ENCODE measurements at places on chromosomes 5 and 9.

- H3K36me3 ChIP-seq: no peaks in the 10 kb centered on the region
- DNase-seq: no peak
- H3K4me3 ChIP-seq: no peak overlapping the region
- H3K4me1 ChIP-seq: no peaks in the 10 kb centered on the region
- H3K27me3 ChIP-seq: peaks cover 3% of the 10 kb centered on the region
- no peak overlapping the region for H3K27ac ChIP-seq
These were observed 87.0 kb upstream of the TBCA start for GRCh38 chr5:77863181-77863580.

DNA sequence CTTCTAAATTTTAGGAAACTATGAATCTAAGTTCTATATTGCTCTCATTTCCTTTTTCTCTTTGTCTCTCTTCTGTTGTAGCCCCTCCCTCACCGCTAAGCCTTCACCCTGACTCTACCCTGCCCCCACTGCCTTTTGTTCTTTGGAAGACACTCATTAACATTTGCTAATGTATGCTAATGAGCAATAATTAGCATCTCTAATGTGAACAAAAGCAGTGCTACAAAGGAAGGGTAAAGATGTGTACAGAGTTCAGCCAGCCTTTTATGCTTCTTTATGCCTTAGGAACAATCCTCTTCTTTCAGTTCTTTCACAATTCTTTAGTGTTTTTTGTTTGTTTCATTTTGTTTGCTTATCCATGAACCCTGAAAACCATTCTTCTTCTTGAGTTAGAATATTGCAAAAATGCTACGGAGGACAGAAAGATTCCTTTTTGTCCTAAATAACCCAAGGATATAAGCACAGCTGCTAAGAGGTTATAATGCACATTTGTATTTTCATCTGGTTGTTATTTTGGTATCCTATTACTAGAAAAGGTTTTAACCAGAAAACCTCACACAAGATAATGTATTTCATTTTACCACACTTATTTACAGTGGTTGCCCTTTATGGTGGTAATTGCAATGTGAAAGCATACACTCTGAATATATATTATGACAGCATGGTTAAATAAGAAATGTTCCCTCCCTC, 159.3 kb downstream of the TMC1 start:
- H3K4me1 ChIP-seq: no peaks in the 10 kb centered on the region
- DNase-seq: no peak
- no peak overlapping the region for H3K4me3 ChIP-seq
- no peak overlapping the region for H3K27ac ChIP-seq
- no peaks in the 10 kb centered on the region for H3K27me3 ChIP-seq

DNA sequence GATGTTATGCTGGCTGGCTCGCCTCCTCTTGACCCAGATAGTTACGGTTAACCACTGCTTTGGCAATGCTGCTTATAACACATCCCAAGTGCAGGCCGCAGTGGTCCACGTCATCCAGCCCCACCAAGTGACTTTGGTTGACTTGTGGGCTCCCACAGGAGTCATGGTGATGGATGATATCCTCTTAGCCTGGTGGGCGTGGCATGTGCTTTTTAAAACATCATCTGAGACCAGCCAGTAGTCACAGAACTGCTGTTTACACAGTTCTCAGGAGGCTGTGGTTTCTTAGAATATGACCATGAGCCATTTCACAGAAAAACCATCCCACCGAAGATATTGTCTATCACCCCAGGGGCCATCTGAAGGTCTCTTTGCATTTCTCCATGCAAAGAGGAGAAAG, 216.9 kb downstream of the SH3GL2 start:
- H3K4me3 ChIP-seq: no peak overlapping the region
- no peaks in the 10 kb centered on the region for H3K36me3 ChIP-seq
- H3K4me1 ChIP-seq: no peaks in the 10 kb centered on the region
- H3K27ac ChIP-seq: no peak overlapping the region

DNA sequence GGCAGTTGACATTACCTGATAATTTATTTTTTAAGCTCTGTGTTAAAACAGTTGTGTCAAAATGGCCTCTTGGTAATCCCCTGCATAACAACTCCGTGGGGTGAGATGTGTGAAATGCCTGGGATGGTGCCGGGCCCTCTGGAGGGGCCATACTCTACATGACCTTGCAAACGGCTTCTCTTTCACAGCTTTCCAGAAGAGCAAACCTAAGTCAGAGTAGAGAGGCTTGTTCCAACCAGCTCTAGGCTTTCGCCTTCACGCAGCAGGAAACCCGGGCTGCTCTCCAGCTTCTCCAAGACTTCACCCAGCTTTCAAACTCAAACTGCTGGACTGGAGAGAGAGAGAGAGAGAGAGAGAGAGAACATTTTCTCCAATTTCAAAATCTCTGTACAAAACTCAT, 120.1 kb downstream of the SNX18 start:
- H3K27me3 ChIP-seq: no peaks in the 10 kb centered on the region
- DNase-seq: no peak
- H3K4me1 ChIP-seq: no peaks in the 10 kb centered on the region
- H3K27ac ChIP-seq: no peak overlapping the region
- no peak overlapping the region for H3K4me3 ChIP-seq

DNA sequence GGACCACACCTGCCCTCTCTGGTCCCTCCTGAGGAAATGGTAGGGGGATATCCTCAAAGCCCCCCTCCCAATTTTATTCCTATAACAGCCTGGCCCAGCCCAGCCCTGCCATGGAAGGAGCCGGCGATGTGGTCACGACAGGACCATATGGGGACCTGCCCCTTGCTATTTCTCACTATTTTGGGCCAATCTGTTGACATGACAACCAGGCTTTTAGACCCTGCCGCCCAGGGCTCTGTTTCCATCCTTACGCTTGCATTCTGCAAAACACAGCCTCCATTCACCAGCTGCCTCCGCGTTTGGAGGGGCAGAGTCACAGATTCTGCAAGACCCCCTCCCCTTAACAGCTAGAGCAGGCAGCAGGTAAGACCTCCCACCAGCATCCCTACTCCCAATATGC, 112.2 kb downstream of the GABBR2 start:
- H3K27me3 ChIP-seq: peaks cover 3% of the 10 kb centered on the region
- no peaks in the 10 kb centered on the region for H3K4me1 ChIP-seq
- no peak overlapping the region for H3K4me3 ChIP-seq
- no peak for DNase-seq

GRCh38 chr9:125329978-125330377, 68.4 kb downstream of the GAPVD1 start:
- H3K27ac ChIP-seq: no peak overlapping the region
- H3K4me3 ChIP-seq: no peak overlapping the region
- H3K36me3 ChIP-seq: peaks cover 30% of the 10 kb centered on the region
- no peaks in the 10 kb centered on the region for H3K4me1 ChIP-seq

- no peaks in the 10 kb centered on the region for H3K36me3 ChIP-seq
- H3K4me1 ChIP-seq: no peaks in the 10 kb centered on the region
- DNase-seq: no peak
- H3K4me3 ChIP-seq: no peak overlapping the region
These were observed 7.7 kb downstream of the NEURL1B start for GRCh38 chr5:172648755-172649154.

GRCh38 chr9:77163884-77164283, 13.4 kb upstream of the VPS13A start:
- DNase-seq: no peak
- H3K4me1 ChIP-seq: no peaks in the 10 kb centered on the region
- no peaks in the 10 kb centered on the region for H3K36me3 ChIP-seq
- no peak overlapping the region for H3K4me3 ChIP-seq
- peaks cover 5% of the 10 kb centered on the region for H3K27me3 ChIP-seq

- H3K27me3 ChIP-seq: peaks cover 13% of the 10 kb centered on the region
- H3K4me1 ChIP-seq: peaks cover 5% of the 10 kb centered on the region
- DNase-seq: no peak
- H3K36me3 ChIP-seq: peaks cover under 1% of the 10 kb centered on the region
These were observed 158.1 kb upstream of the IER5L start for GRCh38 chr9:129336130-129336528.

GRCh38 chr9:3409453-3409852, 116.3 kb downstream of the RFX3 start:
- H3K27me3 ChIP-seq: no peaks in the 10 kb centered on the region
- no peak for DNase-seq
- H3K36me3 ChIP-seq: peaks cover 4% of the 10 kb centered on the region
- no peak overlapping the region for H3K4me3 ChIP-seq
- peaks cover 7% of the 10 kb centered on the region for H3K4me1 ChIP-seq
- no peak overlapping the region for H3K27ac ChIP-seq

DNA sequence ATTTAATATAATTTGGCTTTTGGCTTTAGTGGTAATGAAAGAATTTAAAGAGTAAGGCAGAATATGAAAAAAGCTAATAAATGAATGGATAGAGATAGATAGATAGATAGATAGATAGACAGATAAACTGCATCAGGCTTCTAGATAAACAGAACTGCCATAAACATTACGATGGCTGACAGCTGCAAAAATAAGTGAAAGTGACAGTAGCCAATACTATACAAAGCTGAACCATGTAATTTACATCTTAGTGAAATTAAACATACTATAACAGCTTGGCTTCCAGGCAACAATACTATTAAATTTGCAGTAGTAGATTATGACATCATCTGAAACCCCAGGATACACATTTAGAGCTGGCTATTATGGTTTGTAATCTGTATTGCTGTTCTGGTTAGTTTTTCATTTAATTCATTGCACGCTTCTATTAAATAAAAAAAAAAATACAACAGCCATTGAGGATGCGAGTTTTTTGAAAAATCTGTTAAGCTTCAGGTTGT, 1354.8 kb downstream of the PTPRD start:
- no peaks in the 10 kb centered on the region for H3K36me3 ChIP-seq
- H3K27me3 ChIP-seq: no peaks in the 10 kb centered on the region
- no peak overlapping the region for H3K4me3 ChIP-seq
- no peaks in the 10 kb centered on the region for H3K4me1 ChIP-seq

DNA sequence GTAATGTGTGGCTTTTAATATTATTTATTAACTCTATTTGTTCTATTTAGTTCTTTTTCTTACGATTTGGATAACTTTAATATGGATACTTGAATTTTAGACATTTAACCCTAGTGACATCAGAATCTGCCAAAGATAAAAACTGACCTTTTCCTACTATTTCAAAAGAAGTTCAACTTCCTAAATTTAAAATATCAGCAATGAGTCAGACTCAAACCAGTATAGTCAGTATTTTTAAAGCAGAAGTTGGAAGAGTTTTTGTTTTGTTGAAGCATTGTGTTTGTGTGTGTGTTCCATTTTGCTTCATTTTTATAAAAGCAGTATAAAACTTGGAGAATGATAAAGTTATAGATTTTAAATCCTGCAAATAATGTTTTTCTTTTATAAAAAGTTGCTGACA, 251.8 kb upstream of the RASA1 start:
- peaks cover 10% of the 10 kb centered on the region for H3K4me1 ChIP-seq
- DNase-seq: no peak
- no peaks in the 10 kb centered on the region for H3K36me3 ChIP-seq
- no peak overlapping the region for H3K4me3 ChIP-seq

- no peaks in the 10 kb centered on the region for H3K36me3 ChIP-seq
- H3K4me1 ChIP-seq: peaks cover 3% of the 10 kb centered on the region
- no peak overlapping the region for H3K27ac ChIP-seq
- peaks cover 6% of the 10 kb centered on the region for H3K27me3 ChIP-seq
- DNase-seq: no peak
- no peak overlapping the region for H3K4me3 ChIP-seq
These were observed 23.0 kb downstream of the FRRS1L start for GRCh38 chr9:109143881-109144562.

DNA sequence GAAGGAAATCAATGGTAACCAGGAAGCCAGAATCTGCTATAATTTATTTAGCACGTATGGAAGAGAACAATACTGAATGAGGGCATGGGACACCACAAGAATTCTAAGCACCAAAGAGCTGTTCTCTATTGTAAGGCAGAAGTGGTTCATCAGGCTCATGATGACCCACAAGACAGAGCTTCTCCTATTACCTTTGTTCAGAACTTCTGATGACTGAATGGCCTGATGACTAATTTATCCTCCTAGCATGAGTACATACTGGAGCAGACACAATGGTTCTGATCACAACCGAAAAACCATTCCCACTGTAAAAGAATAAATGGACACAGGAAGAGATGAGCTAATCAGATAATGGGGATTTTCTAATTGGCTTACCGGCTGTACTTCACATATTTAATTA, 329.8 kb upstream of the PDE4D start:
- H3K27ac ChIP-seq: no peak overlapping the region
- H3K36me3 ChIP-seq: no peaks in the 10 kb centered on the region
- no peak for DNase-seq
- H3K27me3 ChIP-seq: peaks cover 3% of the 10 kb centered on the region
- no peak overlapping the region for H3K4me3 ChIP-seq

DNA sequence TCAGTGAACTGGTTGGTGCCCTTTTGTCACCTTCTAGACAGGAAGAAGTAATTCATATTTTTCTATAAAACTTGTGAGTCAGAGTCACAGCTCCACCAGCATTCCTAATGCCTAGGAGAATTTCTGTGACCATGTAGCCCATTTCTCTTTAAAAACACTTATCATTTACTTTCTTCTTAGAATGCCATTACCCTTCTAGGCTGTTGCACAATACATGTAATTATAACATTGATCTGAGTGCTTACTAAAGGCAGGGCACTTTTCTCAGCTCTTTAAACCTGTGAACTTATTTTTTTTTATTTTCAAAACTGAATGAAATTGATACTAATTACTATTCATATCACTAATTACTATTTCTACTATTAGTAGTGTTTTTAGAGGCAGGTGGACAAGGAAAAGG, 373.7 kb downstream of the TLE4 start:
- H3K4me3 ChIP-seq: no peak overlapping the region
- no peak for DNase-seq
- H3K27ac ChIP-seq: no peak overlapping the region
- H3K4me1 ChIP-seq: peaks cover 3% of the 10 kb centered on the region

DNA sequence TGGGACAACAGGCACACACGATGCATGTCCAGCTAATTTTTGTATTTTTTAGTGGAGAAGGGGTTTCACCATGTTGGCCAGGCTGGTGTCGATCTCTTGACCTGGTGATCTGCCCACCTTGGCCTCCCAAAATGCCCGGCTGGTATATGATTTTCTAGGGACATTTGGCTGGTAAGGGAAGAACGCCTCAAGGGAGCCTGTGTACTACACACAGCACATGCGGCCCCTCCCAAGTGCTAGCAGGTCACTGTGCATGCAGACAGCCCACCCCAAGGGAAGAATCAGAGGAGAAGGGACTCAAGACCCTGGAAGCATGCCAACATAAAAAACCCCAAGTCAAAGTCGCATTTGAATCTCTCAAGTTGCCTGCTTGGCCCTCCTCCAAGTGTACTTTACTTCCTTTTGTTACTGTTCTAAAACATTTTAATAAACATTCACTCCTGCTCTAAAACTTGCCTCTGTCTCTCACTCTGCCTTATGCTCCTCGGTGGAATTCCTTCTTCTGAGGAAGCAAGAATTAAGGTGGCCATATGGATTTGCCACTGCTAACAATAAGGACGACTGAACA, 24.3 kb upstream of the OTULINL start:
- peaks cover 4% of the 10 kb centered on the region for H3K36me3 ChIP-seq
- DNase-seq: no peak
- peaks cover 7% of the 10 kb centered on the region for H3K27me3 ChIP-seq
- peaks cover 7% of the 10 kb centered on the region for H3K4me1 ChIP-seq
- no peak overlapping the region for H3K27ac ChIP-seq
- H3K4me3 ChIP-seq: no peak overlapping the region

DNA sequence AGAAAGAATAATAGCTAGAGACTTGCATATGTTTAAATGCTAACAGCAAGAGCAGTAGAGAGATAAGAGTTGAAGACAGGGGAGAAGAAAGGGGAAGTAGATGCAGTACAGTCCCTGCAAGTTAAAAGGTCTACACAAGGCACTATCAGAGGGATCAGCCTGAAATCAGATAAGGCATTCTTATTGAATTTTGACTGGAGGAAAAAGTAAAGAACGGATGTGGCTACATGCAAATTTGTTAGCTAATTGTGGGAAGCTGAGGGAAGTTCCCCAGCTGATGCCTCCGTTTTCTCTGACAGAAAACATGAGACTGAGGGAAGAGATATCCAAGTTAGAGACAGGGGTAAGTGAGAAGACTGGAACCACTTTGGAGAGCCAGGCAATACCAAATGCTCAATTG, 12.9 kb upstream of the RHOBTB3 start:
- no peaks in the 10 kb centered on the region for H3K36me3 ChIP-seq
- H3K27me3 ChIP-seq: no peaks in the 10 kb centered on the region
- DNase-seq: no peak
- no peak overlapping the region for H3K4me3 ChIP-seq
- H3K27ac ChIP-seq: no peak overlapping the region
